ENCODE measurements at places on chromosomes 6 and 20.
A peak's percentile ranks its signal among the peaks of the same experiment; 100 is the strongest.

DNA sequence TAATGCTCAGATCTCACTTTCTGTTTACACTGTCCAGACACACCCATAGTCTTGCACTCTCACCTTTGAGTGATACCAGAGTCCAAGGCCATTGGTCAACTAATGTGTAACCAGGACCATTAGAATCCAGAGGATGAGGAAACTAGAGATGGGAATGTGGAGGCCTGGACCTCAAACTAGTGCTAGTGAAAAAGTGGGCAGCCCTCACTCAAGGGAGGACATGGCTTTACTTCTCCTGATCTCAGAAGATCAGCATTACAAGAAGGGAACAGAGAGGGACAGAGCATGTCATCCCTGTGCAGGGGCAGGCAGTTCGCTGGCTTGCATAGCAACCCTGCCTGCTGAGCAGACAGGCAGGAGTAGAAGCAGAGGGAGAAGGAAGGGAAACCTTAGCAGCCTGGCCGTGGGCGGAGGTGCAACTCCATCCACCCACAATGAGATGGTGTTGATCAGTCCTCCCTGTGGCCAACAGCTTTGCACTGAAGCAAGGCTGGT lies 22.6 kb upstream of the XRN2 start:
- no peak for DNase-seq

DNA sequence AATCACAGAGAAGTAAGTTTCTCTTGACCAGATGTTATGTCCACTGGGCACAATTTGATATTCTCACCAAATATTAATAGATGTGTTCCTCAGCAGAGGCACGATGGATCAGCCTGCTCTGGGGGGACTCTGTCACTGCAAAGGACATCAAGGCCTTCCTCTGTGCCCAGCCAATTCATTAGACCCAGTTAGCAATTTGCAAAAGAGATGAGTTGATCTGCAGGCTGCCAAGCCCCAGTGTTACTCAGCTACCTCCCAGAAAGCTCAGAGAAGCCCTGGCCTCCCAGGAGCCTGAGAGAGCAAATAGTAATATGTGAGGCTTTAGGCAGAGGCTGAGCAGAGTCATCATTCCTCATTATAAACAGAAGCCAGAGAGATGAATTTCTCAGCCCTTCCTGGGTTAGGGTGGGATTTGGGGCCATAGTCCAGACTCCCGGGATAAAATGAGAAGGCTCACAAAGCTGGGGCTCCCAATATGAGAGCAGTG lies 54.2 kb downstream of the ZNF831 start:
- no peak for DNase-seq

DNA sequence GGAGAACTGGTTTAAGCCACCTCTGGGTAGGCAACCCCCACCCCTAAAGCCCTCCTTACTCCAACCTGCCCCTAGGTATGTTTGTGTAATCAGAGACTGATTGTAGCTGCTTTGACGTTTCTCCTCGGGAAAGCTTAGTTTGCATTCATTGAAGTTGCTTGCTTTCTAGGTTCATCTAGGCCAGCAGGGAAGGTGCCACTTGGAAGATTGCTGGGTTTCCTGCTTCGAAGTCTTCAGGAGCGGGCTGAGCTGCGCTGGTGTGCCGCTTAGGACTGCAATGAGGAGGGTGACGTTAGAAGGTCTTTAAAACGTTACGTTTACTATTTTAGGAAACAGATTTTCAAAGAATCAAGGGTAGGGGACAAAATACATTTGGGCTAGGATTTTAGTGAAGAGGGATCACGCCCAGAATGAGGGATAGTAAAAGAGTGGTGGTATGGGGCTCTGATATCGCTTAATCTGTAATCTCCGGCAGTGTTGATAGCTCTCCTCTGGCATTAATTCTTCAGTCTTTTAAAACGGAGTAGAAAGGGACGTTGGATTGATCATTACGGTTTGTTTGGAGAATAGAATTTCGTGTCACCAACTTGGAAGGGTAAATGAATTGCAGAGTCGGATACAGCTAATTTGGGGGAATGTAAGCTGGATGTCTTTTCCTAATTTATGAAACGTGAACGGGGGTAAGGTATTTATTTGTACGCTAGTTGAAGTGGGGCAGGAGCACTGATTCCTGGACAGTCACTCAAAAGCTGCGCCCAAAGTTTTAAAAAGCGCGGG lies 92.6 kb upstream of the PRDM1 start:
- DNase-seq = no peak

DNA sequence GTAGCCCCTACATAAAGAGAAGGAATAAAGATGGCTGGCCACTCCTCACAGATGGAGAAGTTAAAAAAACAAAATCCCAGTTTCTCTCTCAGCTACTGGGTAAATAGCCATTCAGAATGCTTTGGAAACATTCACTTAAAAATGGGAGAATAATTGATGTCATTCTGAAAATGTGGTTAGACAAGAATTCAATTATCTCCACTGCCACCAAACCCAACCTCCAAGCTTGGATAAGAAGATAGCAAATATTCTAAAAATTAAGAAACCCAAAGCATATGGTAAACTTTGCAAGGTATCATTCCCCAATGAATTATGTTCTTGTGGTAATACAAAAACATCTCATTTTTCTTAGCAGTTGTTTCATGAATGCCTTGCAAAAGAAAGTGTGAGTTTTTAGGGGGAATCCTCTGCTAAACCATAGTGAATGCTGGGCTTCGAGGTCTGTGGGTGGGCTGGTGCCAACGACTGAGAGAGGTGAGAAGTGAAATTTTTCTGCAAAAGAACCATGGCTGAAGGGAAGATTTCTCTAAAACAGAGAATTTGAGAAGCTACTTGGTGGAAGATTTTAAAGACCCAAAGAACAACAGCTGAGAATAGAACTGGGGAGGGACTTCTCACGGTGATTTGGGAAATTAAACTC lies 497.9 kb upstream of the JARID2 start:
- no peak for DNase-seq

DNA sequence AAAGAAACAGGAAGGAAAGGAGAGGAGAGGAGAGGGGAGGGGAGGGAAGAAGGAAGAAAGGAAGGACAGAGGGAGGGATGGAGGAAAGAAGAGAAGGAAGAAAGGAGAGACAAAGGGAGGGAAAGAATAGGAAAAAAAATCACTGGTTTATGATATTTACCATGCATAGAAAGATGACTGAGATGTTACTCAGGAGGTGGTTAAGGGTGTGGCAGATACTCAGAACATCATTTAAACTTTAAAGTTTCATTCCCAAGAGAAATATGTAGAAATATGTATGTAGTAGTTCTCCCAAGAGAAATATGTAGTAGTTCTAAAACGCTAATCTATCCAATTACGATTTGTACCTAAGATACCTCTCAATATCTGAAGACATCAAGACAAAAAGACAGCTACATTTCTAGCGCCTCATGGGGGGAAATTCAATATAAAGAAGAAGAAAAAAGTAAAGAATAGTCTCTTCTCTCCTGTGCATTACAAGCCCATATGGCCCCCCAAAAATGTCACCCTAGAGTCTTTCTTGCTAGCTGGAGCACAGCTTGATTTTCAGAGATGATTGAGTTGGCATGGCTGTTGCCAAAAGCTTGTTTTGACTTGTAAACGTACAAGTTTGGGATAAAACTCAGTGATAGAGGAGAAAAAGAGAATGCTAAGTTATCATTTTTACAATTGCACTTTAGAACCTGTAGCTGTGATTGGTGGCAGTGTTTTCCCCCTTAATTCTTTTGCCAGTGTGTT lies 539.2 kb downstream of the CDH26 start:
- DNase-seq = no peak

DNA sequence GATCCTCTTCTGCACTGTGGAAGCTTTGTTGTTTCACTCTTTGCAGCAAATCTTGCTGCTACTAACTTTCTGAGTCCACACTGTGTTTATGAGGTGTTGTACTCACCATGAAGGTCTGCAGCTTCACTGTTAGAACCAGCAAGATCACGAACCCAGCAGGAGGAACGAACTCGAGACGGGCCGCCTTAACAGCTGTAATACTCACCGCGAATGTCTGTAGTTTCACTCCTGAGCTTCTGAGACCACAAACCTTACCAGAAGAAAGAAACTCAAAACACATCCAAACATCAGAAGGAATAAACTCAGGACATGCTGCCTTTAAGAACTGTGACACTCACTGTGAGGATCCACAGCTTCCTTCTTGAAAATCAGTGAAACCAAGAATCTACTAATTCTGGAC lies 48.1 kb upstream of the MBOAT1 start:
- no peak for DNase-seq

- no peak for DNase-seq
These were observed 480.8 kb upstream of the IMPG1 start for GRCh38 chr6:76553256-76553655.

- DNase-seq = no peak
These were observed 200.1 kb downstream of the TMEM242 start for GRCh38 chr6:157123234-157123633.

GRCh38 chr6:35831257-35832007 lies 26.3 kb downstream of the LHFPL5 start:
- DNase-seq = no peak

DNA sequence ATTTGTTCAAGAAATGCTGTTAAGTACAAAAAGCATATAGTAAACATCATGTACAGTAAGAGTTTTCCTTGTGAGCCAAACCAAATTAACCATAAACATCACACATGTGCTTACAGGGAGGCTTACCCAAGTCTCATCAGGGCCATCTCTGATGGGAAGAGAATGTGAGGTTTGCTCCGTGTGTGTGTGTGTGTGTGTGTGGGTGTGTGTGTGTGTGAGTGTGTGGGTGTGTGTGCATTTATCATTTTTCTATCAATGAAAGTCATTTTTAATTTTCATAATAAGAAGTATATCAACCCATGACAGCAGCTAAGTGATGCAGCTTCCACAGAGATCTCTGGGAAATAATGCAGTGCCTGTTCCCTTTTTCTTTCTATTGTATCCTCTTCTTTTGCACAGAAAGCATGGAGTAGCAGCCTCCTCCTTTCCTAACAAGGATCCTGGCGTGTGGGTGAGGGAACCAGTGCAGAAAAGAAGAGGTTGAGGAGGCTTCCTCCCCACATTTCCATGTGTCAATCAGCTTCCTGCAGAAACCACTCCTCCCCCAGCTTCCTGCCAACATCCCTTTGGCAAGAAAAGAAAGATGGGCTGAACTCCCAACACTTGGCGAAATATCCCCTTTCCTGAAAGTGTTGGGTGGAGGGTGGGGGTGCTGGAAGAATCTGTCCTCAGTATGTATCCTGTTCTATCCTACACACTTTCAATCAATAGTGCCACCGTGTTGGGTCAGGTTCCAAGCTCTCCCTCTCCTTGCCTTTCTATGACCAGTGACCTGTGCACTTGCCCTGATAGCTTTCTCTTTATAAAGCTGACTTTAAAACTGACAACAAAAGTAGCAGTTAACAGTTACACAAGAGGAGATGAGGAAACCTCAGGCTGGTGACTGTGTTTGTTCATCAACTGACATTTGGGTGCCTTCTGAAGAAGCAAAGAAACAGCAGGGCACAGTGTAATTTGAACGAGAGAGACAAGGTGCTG lies 251.8 kb upstream of the CITED2 start:
- DNase-seq = peak; percentile 4
